Hippocampal formation (tissue), 2 donors: ENCODE measurements at places on chromosomes 7 and 10.
A peak's percentile ranks its signal among the peaks of the same experiment; 100 is the strongest.

- DNase-seq: no peak
Observed at GRCh38 chr10:125538947-125539731, 143.8 kb downstream of the TEX36 start.

GRCh38 chr10:6398399-6398798, 181.7 kb downstream of the PRKCQ start:
- DNase-seq: no peak

DNA sequence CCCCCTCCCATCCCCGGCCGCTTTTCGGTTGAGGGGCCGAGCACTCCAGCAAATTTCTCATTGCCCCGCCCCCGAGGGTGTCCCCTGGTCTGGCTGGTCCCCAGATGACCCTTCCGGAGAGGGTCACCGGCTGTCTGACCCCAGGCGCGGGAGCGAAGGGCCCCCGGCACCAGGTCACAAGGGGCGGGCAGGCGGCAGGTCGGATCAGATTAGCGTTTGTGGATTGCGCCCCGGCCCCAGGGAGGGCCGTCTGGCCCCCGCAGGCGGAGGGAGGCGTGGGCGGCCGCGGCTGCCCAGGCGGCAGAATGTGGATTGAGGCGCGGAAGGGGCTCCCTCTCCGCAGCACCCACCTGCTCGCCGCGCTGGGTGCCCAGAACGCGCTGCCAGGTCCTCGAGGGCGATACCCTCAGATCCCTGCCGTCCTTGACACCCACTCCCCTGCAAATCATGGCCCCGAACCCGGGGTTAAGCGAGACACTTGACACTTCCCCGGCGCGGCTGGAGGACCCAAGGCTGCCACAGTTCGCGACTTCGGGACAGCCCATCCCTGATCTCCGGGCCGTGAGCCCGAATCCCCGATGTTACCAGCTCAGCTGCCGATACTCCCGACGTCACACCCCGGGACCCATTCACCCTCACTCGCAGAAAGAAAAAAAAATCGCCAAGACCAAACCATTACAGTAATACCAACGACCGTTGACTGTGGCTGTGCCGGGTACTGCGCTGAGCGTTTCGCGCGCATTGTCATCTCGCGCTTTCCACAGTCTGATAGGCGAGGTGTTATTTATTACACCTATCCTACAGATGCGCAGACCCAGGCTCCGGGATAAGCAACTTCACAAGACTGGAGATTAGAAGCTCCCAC, 953 bp downstream of the NODAL start:
- DNase-seq: no peak

DNA sequence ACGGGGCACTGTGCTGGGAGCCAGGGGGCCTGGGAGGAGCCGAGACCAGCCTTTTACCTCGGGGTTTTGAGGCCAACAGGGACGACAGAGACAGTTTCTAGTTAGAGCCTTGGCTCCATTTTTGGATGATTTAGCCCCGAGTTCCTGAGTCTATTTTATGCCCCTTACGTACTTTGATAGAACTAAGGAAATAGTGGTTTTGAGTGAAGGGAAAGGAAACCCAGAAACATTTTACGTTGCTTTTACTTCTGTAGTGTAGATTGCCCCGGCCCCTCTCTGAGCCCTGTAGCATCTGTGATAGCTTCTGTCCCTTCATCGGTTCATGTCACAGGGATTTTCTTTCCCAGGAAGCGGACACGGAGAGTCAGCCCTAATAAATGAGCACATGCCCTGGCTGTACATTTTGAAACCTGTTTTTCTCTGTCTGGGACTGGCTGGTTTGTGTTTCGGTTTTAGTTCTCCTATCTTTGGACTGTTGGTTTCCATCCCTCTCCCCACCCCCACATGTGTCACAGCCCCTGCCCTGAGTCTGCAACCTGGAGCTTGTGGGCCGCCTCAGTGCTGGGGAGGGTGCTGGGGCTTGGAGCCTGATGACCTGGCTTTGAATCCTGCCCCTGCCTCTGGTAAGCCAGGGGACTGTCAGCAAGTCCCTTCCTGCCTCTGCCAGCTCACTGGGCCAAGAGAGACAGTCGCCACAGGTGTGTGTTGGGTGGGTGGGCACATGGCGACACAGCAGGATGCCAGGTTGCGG, 6.9 kb upstream of the ORAI2 start:
- no peak for DNase-seq

GRCh38 chr7:140327261-140327661, 71.1 kb downstream of the SLC37A3 start:
- no peak for DNase-seq

- no peak for DNase-seq
Observed at GRCh38 chr10:5600908-5601307, 65.5 kb downstream of the ASB13 start.

GRCh38 chr10:88097536-88097935, 234.1 kb downstream of the PTEN start:
- no peak for DNase-seq

- no peak for DNase-seq
Observed at GRCh38 chr10:126209451-126209850, 178.8 kb downstream of the ADAM12 start.

GRCh38 chr7:39664057-39664456, 40.7 kb downstream of the RALA start:
- no peak for DNase-seq

DNA sequence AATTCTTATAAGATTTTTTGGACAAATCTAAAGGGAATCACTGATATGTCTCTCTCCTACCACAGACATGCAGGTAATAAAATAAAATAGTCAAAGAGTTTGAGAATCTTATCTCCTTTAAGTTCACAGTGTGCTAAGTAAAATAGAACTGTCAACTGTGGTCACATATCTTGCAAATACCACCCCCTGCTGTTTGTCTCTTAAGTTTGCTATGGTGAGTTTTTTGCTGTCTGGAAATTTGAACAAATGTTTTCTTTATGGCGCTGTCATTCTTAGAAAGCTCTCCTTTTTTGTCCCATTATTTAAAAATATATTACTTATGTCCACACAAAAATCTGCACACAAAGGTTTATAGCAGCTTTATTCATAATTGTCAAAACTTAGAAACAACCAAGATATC, 19.6 kb downstream of the GIMAP5 start:
- peak; percentile 29 for DNase-seq

GRCh38 chr7:2953588-2954407, 89.9 kb downstream of the CARD11 start:
- DNase-seq: no peak

- no peak for DNase-seq
Observed at GRCh38 chr10:69885379-69886013, 83.8 kb downstream of the COL13A1 start.

DNA sequence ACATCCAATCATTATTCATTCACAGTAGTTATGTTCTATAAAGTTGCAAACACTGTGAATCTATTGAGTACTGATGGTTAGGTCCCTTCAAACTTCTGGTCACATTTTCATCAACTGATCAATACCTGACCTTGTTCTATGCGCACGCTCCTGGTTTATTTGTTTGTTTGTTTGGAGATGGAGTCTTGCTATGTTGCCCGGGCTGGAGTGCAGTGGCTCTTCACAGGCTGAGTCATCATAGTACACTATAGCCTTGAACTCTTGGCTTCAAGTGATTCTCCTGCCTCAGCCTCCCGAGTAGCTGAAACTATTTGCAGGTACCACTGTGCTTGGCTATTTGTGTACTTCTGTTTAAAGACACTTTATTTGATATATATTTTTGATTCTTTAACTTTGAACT, 19.3 kb downstream of the SND1 start:
- no peak for DNase-seq

DNA sequence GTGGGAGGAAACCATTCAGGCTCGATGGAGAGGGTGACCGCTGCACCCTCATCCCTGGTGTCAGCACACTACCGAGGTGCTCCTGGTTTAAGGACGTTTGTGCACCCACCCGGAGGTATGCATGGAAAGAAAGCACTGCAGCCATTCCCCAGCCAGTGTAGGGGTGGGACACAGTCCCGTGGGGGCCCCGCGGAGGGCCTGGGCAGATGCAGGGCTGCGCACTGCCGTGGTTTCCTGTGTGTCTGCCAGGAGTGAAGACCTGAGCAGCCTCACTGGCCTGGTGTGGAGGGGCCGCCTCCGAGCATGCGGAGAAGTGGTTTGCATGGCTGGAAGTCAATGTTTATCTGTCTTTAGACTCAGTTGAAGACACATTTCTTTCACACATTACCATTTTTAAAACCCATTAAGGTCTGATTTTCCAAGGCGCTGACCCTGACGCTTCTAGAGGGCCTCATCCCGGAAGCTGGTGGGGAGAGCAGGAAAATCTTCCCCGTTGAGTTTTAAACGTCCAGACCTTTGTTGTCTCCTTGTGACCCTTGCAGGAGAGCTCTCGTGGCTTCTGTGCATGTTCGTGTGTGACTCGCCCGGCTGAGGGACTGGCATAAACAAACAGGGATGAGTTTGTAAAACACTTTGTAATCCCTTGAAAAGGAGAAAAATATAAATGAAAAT, 188.1 kb downstream of the MGMT start:
- DNase-seq: no peak
